ENCODE measurements at places on chromosomes 7 and 10.

- DNase-seq: no peak
Observed at GRCh38 chr10:114823077-114823463, 1.5 kb downstream of the FHIP2A start.

DNA sequence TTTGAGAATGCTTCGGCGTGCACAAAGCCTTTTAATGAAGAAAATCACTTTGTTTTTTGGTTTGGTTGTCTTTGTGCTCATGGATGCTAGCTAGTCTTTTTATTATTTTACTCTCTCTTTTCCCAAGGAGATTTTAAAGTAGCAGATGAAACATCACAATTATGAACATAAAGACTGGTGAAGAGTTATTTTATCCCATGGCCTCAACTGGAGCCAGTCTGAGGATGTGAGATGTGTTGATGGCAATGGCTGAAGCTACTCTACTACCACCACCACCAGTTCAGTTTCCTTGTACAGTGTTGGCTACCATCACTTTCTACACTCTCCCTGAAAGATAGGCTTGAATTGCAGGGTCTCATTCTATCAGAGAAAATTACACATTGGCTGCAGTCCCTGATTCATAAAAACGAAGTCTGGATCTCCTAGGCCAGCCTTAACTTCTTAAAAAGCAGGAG lies 494 bp upstream of the HERC4 start:
- no peak for DNase-seq

GRCh38 chr10:104321226-104321625 lies 17.0 kb downstream of the ITPRIP start:
- DNase-seq: no peak

DNA sequence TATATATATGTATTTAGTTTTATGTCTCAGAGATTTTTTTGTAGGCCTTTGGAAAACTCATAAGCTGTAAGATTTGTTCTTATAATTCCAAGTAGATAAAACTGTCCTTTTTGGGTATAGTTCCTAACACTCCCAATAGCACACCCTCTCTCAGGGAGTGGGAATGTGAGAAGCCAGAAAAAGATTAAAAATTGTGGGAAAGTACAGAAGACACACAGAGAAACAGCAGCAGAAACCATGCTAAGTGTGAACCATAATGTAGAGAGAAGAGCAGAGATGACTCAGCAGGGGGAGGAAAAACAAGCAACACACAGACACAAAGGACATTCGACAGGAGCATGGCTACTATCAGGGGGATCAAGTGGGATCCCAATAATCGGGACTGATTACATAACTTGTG lies 401.6 kb downstream of the MAGI2 start:
- no peak for DNase-seq
